ENCODE measurements at places on chromosomes 3 and 15.

DNA sequence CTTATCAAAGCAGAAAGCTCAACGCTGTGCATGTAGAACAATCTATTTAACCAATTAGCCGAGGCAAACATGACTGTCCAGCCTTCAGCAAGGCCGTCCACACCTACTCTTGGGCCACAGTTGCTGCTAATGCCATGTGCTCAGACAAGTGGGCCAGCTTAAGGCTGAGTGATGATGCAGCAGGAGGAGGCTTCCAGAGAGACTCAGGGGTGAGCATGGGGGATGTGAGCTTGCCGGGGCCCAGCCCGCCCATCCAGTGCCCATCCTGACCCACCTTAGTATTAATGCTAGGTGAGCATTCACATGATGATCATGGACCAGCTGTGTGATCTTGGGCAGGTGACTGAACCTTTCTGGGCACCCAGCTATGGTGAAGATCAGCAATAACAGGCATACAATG is 150.1 kb downstream of the TPRA1 start:
- DNase-seq: no peak

GRCh38 chr15:52128568-52128967 is 16.0 kb upstream of the BCL2L10 start:
- no peak for DNase-seq

DNA sequence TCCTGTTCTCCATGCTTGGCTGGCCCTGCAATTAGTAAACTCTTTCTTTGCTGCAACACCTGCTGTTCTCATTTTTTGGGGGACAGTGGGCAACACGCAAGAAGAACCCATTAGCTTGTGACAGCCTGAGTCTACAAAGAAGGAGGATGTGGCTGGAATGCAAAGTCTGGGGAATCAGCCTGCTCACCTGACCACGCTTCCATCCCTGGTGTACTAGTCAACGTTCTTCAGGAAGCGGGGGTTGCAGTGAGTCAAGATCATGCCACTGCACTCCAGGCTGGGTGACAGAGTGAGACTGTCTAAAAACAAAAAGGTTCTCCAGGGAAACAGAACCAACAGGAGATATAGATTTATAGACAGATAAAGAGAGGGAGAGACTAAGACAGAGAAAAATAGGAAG is 27.7 kb upstream of the KBTBD12 start:
- DNase-seq: no peak

DNA sequence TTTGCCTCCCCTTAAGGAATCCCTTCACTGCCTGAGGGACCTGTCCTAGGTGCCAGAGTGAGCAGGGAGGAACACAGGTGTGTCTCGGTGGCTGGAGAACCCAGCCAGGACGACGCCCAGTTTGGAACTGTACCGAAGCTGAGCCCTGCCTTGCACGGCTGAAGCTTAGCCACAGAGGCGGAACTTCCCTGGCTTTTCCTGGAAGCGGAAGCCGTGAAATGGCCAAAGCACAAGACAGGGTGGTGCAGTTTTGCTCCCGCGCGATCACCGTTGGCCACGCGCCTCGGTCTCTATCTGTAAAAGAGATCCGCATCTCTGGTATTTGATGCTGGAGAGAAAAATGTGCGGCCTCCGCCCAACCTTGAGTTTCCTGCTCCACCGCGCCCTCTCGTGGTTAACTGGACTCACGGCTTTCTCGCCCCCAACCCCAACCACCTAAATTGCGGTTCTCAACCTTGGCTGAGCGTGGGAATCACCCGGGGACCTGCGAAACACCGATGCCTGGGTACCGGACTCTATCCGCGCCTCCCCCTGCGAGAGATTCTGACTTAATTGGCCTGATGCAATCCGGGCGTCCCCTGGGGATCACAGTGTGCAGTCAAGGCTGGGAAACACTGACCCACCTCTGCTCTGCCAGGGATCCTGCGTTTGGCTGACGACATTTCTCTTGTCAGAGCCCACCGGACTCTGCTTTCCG is 70.7 kb upstream of the ABHD2 start:
- DNase-seq: peak; percentile 71

GRCh38 chr3:134339331-134339730 is 34.9 kb downstream of the AMOTL2 start:
- DNase-seq: no peak

GRCh38 chr3:127072221-127072771 is 89.4 kb downstream of the PLXNA1 start:
- no peak for DNase-seq

GRCh38 chr3:139301183-139301582 is 42.6 kb upstream of the MRPS22 start:
- no peak for DNase-seq

- no peak for DNase-seq
Observed at GRCh38 chr15:62495670-62496614, 330.9 kb upstream of the C2CD4B start.

DNA sequence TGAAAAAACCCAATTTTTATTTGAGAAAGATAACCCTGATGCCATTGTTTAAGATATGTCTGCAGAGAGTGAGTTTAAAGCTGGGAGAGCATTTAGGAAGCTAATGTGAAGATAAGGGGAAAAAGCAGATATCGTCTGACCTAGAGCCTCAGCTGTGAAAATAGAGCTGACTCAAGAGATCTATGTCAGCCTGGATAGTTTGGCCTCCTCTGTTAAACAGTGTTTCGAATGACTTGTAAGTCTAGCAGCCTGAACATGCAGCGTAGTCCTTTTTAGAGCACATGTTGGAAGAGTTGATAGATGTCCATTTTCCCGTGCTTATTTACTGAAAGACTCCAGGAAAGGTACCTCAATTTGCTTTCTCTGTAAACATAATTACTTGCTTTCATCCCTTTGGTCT is 48.1 kb downstream of the ALCAM start:
- DNase-seq: no peak

- peak; percentile 26 for DNase-seq
Observed at GRCh38 chr15:70258369-70259027, 160.8 kb upstream of the TLE3 start.

DNA sequence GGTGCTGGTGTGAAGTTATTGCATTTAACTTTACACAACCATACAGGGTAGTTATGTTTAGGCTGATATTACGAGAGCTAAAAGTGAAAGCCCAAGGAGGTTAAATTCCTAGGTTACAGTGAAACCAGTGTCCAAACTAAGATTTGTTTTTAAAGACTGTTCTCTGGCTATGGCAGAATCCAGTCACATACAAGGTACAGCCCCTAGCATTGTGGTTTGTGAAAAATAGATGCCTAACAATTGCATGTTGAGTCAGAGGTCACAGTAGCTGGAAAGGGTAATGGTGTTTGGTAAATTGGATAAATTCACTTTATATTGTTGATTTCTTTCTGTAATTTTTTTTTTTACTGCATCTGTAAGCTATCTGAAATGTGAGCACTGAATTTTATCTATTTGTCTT is 614.6 kb upstream of the TBL1XR1 start:
- no peak for DNase-seq

DNA sequence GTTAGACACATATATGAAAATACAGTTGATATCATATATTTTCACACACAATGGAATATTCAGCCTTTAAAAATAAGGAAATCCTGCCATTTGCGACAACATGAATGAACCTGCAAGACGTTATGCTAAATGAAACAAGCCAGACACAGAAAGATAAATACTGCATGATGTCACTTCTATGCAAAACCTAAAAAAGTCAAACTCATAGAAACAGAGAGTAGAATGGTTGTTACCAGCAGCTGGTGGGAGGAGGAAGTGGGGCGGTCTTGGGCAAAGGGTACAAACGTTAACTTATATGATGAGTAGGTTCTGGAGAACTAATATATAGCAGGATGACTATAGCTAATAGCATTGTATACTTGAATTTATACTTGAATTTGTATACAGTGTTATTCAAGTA is 213.2 kb upstream of the NR2F2 start:
- no peak for DNase-seq

DNA sequence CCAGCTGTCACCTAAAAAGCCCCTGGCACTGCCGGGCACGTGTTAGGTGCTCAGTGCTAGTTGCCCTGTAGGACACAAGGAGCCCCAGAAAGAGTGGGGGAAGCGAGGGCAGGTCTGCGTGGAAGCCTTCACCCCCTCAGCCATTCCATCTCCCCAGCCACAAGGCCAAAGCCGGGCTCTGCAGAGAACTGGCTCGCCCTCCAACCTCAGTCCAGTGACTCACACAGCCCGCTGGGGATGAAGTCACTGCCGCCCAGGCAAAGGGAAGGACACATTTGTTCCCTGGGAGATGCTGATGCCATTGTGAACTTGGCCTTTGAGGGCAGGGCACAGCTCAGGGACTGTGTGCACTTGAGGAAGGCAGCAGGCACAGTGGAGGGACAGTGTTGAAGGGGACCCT is 48.1 kb downstream of the IQSEC1 start:
- no peak for DNase-seq

GRCh38 chr3:16319307-16319706 is 54.3 kb downstream of the OXNAD1 start:
- peak; percentile 66 for DNase-seq

GRCh38 chr15:75542386-75542797 is 36.7 kb downstream of the PTPN9 start:
- no peak for DNase-seq

DNA sequence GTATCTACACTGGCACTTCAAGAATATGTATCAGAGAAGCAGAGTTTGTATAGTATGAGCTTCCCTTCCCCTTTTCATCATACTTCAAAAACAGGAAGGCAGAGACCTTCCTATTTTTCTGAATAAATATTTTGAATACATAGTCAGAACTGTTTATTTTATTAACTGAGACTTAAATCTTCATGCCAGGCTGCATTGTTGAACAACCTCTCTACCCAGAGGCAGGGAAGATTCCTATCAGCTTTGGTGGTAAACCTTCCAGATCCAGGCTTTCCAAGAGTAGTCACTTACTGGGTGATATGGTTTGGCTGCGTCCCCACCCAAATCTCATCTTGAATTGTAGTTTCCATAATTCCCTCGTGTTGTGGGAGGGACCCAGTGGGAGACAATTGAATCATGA is 217.4 kb upstream of the ATP11B start:
- DNase-seq: no peak

GRCh38 chr3:48130321-48130904 is 57.8 kb downstream of the CDC25A start:
- no peak for DNase-seq

GRCh38 chr3:139774560-139775302 is 97.0 kb upstream of the NMNAT3 start:
- no peak for DNase-seq

DNA sequence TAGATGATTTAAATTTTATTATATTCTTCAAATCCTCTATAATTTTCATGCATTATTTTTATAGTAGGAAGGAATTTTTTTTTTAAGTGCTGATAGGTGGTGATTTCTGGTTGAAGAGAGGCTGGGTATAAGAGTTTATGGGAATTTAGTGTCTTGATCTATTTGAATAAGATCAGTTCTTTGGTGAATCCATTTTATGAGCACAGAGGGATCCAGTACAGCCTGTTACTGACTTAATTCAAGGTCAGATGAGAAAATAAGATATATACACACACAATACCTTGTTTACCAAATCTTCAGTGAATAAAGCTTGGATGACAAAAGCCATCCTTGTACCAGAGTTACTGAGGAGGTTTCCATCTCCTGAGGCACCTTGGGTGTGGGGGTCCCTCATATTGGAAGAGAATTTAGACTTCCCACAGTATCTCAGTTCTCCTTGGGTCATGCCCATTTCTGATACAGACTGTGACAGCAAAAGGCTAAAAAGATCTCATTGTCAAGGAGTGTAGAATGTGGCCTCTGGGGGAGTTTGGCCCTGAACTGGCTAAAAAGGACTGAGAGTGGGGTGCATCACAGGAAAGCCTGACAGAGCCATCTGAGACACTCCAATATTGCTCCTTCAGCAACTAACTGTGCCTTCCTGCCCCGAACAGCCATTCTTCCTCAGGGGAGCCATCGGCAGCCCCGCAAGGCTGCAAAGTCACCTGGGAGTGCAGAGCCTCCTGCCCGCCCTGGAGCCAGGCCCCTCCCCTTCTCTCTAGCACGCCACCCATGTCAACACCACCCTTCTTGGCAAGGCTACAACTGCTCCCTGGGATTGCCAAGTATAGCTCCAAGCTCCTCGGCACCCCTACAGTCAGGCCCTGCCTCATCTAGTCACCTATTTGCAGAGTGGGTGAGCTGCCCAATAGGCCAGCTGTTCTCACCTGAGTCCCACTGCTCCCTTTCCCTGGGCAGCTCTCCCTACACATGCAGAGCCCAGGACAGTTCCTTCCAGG is 43.1 kb upstream of the HACD2 start:
- DNase-seq: no peak

GRCh38 chr3:59518283-59519055 is 468.6 kb upstream of the CFAP20DC start:
- no peak for DNase-seq

DNA sequence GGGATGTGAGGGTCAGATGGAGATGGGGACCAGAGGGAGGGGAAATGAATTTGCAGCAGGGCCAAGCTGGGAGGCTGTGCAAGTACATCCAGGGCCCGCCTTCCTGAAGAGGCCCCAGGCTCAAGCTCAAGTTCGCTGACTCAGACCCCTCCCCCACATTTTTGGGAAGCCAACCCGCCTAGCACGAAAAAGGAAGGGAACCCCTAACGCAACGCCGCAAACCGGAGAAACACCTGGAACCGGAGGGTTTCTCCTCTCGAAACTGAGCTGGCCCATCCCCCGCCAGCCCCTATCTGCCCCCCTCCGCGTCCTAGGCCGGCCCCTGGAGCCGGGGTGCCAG is 624 bp downstream of the AP3B2 start:
- DNase-seq: no peak
